Myocyte (in vitro differentiated cells): ENCODE measurements at places on chromosomes 2 and 18. TPM values are rescaled to one million over a fixed set of nuclear protein-coding genes. Genes with fewer than 3 reads are reported as not detected.

DNA sequence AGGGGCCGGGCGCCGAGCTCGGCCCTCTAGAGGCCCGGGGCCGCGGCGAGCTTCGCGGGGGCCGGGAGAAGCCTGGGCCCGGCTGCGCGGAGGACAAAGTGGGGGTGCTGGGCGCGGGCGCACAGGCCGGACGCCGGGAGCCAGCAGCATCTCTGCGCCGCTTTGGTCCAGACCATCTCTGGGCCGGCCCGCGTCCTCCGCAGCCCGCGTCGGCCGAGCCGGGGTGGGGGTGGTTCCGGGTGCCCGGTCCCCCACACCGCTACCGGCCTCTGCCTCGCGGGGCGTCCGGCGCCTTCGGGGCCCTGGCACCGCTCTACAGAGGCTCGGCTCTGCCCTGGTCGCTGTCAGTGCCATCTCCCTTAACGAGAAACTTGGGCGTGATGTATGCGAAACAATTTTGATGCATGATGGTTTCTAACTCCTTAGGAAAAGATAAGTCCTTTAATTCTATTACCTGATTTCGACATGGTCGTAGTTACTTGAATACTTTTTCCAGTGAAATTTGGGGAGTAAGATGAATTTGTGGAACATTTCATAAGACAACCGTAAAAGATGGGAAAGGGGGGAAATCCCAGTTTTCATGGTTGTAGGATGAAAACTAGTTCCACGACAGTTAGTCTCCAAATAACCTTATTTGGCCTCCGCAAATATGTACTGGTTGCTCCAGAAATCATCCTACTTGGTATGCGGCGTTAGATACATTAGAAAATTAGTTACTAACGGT is 562 bp downstream of the TWSG1 start:
- no peak for DNase-seq

DNA sequence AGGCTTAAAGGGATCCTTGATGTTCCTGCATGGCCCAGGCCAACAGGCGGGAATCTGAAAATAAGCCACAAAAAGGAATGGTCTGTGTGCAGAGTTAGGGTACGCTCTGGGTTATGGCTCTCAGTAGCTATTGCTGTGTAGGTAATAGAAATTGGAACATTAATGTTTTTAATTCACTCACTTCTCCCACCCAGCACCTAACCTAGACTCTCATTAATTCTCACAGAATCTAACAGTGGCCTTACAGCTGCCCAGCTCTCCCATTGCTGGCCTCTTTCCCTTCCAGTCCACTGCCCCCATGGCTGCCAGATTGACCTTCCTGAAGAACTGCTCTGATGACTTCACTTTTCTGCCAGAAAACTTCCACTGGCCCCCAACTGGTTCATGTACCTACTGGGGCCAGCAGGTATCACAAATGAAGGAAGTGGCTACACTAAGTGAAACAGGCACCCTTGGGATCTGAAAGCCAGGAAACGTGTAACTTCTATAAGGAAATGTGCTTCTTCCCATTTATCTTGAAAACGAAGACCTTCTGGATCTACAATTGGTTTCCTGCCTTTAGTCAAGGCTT is 315.2 kb downstream of the STK39 start:
- DNase-seq: no peak

- DNase-seq: peak; percentile 70
Measured at GRCh38 chr2:119011162-119011909, 69.3 kb downstream of the MARCO start.

DNA sequence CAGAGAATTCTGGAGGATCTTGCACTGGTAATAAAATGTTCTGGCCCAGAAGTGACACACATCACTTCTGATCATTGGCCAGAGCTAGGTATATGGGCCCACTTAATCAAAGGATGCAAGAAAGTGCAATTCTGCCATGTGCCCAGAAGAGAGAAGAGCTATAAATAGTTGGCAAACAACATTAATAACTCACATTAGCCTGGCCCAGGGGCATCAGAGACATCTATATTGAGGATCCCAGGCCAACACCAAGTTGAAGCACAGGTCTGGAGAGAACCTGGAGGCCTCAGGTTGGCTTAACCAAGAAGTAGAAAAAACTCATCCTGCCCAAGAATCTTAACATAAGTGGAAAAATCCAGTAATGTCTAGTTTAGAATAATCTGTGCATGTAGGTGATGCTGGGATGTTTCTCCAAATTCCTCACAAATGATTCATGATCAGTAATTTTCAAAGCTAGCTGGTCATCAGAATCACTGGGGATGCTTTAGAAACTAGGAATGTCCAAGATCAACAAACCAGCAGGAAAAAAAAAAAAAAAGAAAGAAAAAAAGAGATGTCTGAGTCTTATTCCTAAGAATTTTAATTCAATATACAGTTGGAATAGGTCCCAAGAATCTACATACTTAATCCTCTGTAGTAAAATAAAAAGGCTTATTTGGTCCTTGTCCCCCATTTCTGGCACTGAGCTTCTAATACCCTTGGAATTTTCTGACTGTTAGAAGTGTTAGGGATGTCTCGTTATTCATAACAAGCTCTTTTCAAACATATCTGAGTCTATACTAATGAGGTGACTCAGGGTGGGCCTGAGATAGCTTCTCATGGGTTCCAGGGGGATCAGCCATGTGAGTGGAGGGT is 35.0 kb upstream of the EVA1A start:
- no peak for DNase-seq

DNA sequence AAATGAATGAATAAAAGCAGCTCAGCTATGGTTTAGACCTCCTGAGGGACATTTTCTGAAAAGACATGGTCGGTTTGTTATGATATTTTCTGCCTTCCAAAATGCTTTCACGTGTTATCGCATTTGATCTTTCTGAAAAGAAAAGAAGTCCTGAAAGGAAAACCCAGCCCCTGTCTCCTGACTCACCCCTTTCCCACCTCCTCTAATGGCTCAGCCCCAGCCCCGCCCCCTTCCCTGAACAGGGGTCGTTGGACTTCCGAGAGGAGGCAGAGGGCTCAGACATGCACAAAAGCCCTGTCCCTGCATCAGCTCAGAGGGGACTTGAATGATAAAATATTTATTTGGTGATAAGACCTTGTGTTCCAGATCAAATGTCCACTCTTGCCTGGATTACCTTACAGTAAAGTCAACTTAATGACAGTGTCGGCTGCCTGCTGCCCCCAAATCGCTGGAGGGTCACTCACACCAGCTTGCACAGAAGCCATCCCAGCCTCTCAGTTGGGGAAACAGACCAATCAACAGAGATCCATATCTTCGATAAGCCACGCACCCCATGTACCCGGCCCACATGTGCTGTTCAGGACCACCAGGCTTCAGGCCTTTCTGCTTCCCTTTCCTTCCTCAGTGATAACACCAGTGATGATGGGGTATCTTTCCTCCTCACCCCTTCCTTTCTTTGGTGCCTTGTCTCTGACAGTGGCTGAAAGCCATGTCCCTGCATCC is 69.6 kb downstream of the CLHC1 start:
- no peak for DNase-seq

- peak; percentile 67 for DNase-seq
Measured at GRCh38 chr2:135820003-135820618, 16.9 kb downstream of the LCT start.

DNA sequence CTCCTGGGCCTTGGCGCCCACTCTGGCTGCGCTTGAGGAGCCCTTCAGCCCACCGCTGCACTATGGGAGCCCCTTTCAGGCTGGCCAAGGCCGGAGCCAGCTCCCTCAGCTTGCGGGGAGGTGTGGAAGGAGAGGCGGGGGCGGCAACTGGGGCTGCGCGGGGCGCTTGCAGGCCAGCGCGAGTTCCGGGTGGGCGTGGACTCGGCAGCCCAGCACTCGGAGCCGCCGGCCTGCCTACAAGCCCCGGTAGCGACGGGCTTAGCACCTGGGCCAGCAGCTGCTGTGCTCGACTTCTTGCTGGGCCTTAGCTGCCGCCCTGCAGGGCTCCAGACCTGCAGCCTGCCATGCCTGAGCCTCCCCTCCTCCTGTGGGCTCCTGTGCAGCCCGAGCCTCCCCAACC is 141.5 kb upstream of the SLC39A10 start:
- DNase-seq: no peak

GRCh38 chr2:238261718-238262375 is 22.0 kb upstream of the HES6 start:
- DNase-seq: no peak

- DNase-seq: no peak
Measured at GRCh38 chr2:154470376-154470775, 228.1 kb upstream of the KCNJ3 start.

- no peak for DNase-seq
Measured at GRCh38 chr18:10207682-10208345, 246.6 kb upstream of the APCDD1 start.

GRCh38 chr2:133484784-133485183 is 83.5 kb downstream of the NCKAP5 start:
- no peak for DNase-seq

DNA sequence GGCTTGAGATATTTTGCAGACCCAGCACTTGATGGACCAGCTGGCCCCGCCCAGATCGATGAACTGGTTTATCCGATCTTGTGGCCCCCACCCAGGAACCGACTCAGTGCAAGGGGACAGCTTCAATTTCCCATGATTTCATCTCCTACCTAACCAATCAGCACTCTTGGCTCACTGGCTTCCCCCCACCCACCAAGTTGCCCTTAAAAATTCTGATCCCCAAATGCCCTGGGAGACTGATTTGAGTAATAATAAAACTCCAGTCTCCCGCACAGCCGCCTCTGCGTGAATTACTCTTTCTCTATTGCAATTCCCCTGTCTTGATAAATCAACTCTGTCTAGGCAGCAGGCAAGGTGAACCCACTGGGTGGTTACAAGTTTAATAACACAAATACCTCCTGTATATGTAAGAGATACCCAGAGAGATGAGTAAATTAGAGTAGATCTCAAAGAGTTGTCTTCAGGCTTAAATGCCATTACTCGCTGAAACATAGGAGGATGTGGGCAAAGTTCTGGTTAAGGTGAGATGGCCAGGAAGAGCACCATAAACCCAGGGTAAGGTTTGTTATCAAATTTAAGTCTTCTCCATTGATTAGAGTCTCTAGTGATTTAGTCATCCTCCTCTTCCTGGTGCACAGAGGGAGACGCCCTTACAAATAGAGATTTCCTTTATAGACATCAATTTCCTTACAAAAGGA is 222.8 kb downstream of the ARL4C start:
- DNase-seq: no peak

DNA sequence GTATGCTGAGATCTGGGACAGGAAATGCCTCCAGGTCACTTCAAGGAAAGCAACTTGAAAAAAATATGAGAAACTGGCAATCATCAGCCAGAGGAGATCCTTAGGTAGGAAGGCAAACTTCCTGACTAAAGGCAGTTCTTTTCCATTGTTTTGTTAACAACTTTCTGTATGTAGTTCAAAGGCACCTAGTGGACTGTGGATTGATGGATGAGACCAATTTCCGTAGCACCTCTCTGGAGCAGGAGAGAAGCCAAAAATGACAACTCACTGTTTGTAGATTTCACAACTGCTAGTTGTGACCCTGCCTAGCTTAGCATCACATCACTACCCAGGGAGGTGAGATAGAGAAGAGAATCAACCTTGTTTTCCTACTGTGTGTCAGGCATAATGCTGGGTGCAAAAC is 21.8 kb upstream of the NOSTRIN start:
- DNase-seq: no peak

- DNase-seq: no peak
Measured at GRCh38 chr18:37864122-37864521, 298.5 kb upstream of the CELF4 start.

GRCh38 chr2:197071213-197071612 is 144.7 kb upstream of the PGAP1 start:
- no peak for DNase-seq

GRCh38 chr2:134207589-134208209 is 46.2 kb upstream of the MGAT5 start:
- peak; percentile 48 for DNase-seq

DNA sequence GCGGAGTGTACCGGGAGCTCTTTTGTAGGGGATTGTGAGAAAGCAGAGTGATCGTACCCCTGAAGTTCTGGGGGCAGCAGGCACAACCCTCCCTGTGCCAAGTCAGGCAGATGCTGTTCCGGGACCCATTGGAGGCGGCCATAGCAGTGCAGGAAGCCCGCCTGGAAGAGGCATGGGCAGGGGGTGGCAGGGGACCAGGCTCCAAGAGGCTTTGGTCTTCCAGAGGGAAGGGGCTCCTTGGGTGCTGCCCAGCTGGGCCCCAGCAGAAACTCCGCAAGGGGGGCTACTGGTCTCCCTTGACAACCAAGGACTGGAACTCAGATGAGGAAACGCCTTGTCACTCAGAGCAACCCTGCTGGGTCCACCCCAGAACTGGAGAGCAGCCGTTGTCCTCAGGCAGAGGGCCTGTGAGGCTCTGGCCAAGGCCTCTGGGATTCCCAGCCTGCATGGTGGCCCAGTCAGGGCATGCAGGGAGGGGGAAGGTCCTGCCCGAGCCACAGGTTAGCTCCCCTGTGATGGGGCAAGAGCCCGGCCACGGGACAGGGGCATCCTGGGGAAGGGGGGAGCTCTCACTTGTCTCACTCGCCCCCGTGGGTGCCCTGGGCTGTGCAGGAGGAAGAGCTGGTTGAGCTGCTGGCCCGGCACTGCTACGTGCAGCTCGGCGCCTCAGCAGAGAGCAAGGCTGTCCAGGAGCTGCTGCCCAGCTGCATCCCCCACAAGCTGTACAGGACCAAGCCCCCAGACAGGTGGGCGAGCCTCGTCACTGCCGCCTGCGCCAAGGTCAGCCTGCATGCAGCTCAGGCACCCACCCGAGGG is 21.0 kb upstream of the GPR17 start:
- no peak for DNase-seq

- DNase-seq: no peak
Measured at GRCh38 chr2:169765523-169765922, 31.9 kb downstream of the KLHL23 start.

DNA sequence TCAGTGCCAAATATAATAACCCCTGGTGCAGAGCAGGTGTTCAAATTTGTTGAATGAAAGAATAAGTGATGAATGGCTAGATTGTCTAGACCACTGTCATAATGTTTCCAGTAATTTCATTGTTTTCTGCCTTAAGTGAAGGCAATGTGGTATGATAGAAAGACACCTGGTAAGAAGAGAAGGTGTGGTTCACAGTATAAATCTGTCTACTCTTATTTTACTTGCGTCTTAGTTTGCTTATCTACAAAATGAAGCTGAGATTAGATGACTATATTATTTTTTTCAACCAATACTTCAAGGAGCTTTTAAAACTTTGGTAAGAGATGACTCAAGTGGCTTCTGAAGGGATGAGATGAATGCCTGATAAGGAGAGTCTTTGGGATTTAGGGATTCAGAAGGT is 788.4 kb downstream of the EPHA4 start:
- no peak for DNase-seq

- DNase-seq: peak; percentile 12
Measured at GRCh38 chr18:30358555-30358954, 684.0 kb downstream of the DSC3 start.

GRCh38 chr2:235752846-235753245 is 259.0 kb downstream of the AGAP1 start:
- DNase-seq: no peak

The MAPRE2 gene
- 22.7 and 38.2 TPM in 2 replicates for total RNA-seq

The PAX3 gene
- total RNA-seq: 2.2 and 2.7 TPM in 2 replicates

The PROM2 gene
- 0.64 and 0.83 TPM in 2 replicates for total RNA-seq

The LOXHD1 gene
- not detected in 2 replicates for total RNA-seq

The GPBAR1 gene
- 0.57 and 1.1 TPM in 2 replicates for total RNA-seq

The DNAH6 gene
- 0.03 TPM in 1 of 2 replicates, not detected in the other for total RNA-seq

The ZC3H15 gene
- 85.7 and 89.5 TPM in 2 replicates for total RNA-seq

The CPO gene
- not detected in 2 replicates for total RNA-seq

The CAVIN2 gene
- 56.5 and 57.8 TPM in 2 replicates for total RNA-seq

The MAL gene
- 1.6 and 2.2 TPM in 2 replicates for total RNA-seq

The DTNA gene
- total RNA-seq: 50.3 and 74.3 TPM in 2 replicates

The REG1B gene
- total RNA-seq: not detected in 2 replicates

The CYRIA gene
- total RNA-seq: 6.9 and 7.6 TPM in 2 replicates
